Forelimb muscle (tissue), 1 donor: ENCODE measurements at places on chromosomes 7 and 10.
A peak's percentile ranks its signal among the peaks of the same experiment; 100 is the strongest.

DNA sequence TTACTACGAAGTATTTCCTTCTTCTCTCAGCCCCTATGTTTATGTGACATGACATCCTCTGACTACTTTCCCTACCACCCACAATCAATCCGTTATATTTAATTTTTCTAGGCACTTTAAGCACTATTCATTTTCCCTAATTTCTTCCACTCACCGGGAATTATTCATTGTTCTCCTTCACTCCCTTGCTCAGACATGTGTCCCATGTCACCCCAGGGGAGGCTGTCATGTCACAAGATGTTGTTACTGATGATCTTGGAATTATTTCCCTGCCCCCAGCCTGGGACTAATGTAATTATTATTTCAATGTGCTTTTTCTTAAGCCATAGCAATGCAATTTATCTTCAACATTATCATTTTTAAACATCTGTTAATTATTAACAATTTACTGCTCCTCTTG lies 317.2 kb downstream of the PHF14 start:
- no peak for DNase-seq

DNA sequence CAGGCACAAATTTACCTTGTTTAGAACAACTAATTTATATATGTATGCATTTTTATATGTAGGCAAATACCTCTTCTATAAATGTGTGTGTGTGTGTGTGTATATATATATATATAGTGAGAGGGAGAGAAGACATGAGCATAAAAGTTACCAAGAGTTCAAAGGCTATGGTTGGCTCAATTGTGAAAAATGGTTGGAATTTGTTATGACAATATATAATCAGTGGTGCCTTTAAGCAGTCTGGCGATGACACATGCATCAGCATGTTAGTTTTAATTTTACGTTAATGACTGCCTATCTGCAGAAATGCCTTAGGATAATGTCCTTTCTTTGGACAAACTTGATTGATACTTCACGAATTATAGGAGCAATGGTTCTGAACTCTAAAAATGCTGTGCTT lies 980.8 kb upstream of the LRRTM3 start:
- DNase-seq = no peak

GRCh38 chr10:52216852-52217251 lies 97.2 kb upstream of the DKK1 start:
- no peak for DNase-seq

GRCh38 chr10:124025660-124026588 lies 67.5 kb downstream of the CHST15 start:
- no peak for DNase-seq

DNA sequence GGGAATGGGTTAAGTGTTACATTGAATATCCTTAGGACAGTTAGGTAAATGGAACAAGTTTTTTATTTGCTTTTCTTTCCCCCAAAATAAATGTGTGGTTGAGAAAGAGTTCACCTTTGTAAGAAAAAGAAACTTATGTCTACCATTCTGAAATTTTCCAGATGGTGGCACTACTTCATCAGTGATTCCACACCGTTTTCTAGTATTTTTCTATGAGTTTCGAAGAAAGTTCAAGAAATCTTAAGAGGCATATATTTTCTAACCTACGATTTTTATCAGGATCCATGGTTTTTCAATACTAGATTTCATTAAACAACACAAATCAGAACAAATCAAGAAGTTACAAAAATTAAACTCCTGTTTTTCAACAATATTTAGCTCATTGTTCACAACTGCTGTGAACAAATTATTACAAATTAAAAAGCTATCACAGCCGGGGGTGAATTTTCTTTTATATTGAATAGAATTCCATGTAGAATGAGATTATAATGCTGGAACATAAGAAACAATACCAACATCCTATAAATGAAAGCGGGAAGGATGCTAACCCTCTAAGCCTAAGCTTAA lies 163.1 kb upstream of the NPVF start:
- peak; percentile 47 for DNase-seq

GRCh38 chr10:75922435-75922834 lies 491.0 kb downstream of the LRMDA start:
- DNase-seq = no peak

GRCh38 chr10:132135053-132135872 lies 51.5 kb upstream of the DPYSL4 start:
- no peak for DNase-seq

GRCh38 chr7:85774986-85775385 lies 588.1 kb upstream of the SEMA3D start:
- DNase-seq = no peak

- DNase-seq = no peak
Observed at GRCh38 chr7:93622036-93623033, 47.8 kb upstream of the CALCR start.

DNA sequence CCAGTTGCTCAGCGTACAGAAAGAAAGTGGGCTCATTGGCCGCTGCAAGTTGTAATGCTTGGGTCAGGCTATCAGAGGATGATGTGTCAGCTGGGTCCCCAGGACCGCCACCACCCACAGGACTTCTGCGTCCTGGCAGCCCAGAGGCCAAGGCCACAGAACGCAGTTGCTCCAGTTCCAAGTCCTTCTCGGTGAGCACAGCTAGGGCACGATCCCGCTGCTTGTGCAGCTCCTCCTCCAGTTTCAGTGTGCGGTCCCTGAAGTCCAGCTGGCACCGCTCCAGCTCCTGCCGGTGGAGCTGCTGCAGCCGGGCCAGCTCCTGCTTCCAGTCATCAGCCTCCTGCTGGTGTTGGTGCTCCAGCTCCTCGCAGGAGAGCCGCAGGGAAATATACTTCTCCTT lies 3.0 kb downstream of the GCC1 start:
- no peak for DNase-seq

DNA sequence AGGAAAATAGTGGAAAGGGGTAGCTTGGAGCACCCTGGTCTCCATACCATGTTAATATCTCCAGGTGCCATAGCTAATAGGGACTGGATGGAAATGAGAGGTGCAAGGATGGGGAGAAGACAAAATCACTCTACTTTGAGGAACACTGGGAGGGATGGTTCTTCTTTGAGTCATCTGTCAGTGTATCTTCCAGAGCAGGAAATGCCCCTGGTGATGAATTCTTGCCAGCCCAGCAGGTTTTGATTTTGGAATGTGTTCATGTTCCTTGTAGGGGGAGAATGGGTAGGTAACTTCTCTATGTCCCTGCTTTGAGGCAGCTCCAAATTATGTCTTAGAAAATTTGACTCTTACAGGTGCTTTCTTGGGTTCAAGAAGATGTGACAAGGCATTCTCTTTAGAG lies 177.0 kb upstream of the GLI3 start:
- no peak for DNase-seq

- DNase-seq = no peak
Observed at GRCh38 chr7:761631-762030, 34.5 kb upstream of the PRKAR1B start.

GRCh38 chr10:132684164-132684891 lies 101.6 kb downstream of the NKX6-2 start:
- no peak for DNase-seq

DNA sequence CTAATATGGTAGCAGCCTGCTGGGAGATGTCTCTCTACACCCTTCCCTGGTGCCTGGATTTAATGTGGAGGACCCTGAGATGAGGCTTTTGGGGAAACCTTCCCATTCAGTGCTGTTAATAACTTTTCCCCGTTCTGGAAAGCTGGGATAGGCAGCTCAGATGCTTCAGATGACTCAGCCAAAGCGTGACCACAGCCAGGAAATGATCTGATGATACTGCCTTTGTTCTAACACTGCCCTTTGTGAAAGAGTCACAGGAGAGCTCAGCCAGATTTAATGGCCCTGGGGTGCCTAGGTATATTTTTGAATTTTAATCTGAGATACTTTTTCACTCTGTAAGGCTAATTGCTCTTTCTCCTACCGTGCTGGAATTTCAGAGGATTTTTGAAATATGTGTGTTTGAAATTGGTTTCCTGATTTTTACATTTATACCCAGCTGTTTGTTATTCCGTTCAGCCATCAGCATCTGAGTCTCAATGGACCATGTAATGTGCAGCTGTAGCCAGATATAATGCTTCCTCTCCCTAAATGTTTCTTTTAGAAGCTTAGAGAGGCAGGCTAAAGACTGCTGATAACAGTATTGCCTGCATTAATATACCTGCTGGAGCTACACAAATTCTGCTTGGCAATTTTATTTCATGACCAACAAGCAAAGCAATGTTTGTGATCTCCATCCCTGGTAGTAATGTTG lies 17.8 kb downstream of the CELF2 start:
- DNase-seq = no peak
